ENCODE measurements at places on chromosomes 13 and 19. TPM values are rescaled to one million over a fixed set of nuclear protein-coding genes. Genes with fewer than 3 reads are reported as not detected.

DNA sequence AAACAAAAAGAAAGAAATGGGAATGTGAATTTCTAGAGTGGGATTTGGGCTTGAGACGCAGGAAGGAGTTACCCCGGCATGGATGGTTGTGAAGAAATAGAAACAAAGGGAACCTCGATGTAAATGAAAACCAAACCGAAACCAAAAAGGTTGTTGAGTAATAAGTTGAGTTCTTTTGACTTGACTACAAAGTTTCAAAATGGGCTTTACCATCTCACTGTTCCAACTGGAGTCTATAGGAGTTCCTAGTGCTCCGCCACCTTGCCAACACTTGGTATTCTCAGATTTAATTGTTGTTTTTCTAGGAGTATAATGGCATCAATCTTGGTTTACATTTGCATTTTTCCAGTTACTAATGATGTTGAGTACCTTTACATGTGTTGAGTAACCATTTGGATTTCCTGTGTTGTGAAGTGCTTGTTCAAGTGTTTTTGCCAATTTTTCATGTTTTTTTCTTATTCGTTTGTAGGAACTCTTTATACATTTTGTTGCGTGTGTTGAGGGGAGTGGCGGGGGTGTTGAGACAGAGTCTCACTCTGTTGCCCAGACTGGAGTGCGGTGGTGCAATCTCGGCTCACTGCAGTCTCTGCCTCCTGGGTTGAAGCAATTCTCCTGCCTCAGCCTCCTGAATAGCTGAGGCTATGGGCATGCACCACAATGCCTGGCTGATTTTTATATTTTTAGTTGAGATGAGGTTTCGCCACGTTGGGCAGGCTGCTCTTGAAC, 9.2 kb downstream of the UBE2S start:
- no peak for DNase-seq

COL4A1 gene
- 134 TPM for total RNA-seq

DNA sequence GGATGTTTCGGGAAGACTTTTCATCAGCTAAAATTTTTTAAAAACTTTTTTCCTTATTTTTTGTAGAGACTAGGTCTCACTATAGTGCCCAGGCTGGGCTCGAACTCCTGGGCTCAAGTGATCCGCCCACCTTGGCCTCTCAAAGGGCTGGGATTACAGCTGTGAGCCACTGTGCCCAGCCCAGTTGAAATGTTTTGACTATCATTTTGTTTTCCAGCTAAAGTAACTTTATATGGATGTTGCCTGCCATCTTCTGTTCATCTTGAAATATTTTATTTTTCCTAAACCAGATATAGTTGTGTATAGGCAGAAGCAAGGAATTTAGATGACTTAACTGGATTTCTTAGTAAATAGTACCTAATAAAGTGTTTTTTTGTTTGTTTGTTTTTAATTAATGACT, 7.0 kb downstream of the CAB39L start:
- DNase-seq: peak; percentile 87

APC2 gene
- 0.88 TPM for total RNA-seq

DNA sequence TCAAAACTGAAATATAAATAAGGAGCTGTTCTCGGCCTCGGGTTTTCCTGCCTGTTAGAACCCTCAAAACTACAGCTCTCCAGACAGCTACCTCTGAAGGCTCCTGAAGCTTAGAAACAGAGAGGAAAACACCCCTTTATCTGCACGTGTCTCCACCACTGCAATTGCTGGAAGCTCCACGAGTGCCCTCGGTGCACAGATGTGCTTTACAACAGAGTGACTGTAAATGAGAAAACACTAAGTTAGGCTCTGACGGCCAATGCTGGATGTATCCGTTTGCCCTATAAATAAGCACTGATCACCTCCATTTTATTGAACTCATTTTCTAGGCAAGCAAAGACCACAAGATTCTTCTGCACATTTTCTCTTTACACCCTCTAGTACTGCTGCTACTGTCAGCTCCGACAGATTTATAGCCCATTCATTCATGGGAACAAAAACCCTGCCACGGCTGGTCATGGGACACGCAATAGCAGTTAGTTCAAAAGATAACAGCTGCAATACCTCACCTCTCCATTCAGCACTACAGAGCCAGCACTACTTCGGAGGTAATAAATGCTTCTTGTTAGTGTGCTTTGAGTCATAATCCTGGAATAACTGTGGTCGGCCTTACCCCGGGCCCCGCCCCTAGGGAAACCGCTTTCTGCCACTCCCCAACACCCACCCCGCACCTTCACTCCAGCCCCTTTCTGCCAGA, 241.1 kb upstream of the ZNF507 start:
- DNase-seq: no peak

DNA sequence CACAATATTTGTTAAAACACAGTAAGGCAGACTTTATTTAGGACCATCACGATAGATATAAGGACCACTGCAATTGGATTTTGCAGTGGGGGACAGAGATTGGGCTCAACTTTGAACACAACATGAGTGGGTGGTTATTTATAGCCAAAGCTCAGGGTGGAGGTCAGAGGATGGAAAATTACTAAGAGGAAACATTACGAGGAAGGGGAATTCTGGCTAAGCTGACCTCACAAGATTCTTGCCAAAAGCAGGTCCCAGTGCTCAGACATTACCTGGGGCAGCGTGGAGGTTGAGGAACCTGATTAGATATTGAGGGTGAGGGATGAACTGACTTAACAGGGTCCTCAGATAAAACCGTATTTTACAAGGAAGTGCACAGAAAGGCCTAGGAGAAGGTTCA, 88.9 kb upstream of the NBEA start:
- DNase-seq: no peak

- DNase-seq: no peak
These were observed 33.8 kb upstream of the MEDAG start for GRCh38 chr13:30872276-30872594.

OR4F17 gene
- total RNA-seq: not detected

DNA sequence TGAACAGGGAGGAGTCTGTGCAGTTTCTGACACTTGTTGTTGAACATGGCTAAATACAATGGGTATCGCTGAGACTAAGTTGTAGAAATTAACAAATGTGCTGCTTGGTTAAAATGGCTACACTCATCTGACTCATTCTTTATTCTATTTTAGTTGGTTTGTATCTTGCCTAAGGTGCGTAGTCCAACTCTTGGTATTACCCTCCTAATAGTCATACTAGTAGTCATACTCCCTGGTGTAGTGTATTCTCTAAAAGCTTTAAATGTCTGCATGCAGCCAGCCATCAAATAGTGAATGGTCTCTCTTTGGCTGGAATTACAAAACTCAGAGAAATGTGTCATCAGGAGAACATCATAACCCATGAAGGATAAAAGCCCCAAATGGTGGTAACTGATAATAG, 16.1 kb downstream of the CEACAM6 start:
- no peak for DNase-seq

GRCh38 chr19:39745643-39746042, 7.8 kb upstream of the CLC start:
- DNase-seq: no peak

GRCh38 chr19:43265664-43266025, 3.7 kb downstream of the PSG9 start:
- DNase-seq: no peak

- no peak for DNase-seq
These were observed 163.5 kb downstream of the KATNAL1 start for GRCh38 chr13:30143666-30144400.

DNA sequence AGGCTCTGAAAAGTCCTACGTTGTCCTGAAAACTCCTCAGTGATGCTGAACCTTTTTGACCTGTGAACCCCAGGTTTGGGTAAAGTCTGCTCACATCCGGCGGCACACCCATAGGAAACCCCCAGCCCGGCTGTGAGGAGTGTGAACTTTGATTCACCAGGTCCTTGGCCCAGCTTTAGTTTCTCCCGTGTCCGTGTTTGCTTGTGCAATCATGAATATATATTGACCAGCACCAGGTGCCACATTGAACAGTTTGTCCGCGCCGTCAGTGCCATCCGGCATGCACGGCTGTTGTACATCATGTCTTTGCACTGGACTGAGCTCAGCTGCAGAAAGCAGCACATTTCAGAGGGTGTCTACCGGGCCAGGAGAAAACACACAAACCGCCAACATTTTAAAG, 45.3 kb downstream of the NFIC start:
- no peak for DNase-seq

ALG11 gene
- total RNA-seq: 23.9 TPM

DNA sequence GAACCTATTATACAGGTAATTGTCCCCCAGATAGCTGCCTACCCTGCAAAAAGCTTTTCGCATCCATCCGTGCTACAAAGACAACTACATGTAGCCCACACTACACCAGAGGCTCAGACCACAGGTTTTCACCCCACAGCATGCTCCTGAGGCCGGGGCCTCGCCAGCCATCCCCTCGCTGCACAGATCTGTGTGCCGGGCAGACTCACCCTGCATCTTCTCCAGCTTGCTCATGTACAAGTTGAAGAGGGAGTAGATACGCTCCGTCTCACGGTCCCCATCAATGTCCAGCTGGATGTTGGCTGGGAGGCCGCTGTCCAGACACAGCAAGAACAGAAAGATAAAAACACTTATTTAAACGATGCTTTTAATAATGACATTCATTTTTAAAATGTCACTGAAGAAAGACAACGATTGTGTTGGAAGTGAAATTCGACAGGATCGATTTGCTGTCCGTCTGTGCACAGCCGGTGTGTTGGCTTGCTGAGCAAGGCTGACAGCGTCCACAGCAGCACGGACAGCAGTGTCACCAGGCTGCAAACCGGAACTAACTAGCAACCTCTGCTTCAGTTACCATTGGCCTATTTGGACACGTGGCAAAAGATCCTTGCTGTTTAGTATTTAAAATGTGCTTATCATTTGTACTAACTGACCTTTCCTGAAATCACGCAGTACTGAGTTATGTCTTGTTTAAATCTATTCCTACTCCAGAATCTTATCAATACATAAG, 18.6 kb upstream of the C13orf46 start:
- peak; percentile 47 for DNase-seq

DNA sequence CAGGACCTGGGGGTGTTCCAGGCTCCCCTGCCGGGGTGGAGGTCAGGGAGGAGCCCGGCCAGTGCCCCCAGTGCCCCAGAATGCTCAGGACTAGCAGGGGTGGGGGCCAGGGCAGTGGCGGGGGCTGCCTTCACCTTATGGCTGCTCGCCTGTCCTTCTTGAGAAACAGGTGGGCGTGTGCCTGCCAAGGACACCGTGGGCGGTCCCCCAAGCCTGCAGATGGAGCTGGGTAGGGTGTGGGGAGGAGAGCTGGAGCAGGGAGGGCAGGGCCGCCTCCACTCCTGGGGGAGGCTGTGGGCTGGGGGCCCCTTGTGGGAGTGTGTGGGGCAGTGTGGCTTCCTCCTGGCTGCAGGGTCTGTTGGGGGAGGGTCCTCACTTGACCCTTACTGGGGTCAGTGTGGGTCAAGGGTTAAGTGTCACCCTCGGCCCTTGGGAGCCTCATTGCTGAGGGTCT, 160.1 kb downstream of the KDM4B start:
- peak; percentile 89 for DNase-seq

DNA sequence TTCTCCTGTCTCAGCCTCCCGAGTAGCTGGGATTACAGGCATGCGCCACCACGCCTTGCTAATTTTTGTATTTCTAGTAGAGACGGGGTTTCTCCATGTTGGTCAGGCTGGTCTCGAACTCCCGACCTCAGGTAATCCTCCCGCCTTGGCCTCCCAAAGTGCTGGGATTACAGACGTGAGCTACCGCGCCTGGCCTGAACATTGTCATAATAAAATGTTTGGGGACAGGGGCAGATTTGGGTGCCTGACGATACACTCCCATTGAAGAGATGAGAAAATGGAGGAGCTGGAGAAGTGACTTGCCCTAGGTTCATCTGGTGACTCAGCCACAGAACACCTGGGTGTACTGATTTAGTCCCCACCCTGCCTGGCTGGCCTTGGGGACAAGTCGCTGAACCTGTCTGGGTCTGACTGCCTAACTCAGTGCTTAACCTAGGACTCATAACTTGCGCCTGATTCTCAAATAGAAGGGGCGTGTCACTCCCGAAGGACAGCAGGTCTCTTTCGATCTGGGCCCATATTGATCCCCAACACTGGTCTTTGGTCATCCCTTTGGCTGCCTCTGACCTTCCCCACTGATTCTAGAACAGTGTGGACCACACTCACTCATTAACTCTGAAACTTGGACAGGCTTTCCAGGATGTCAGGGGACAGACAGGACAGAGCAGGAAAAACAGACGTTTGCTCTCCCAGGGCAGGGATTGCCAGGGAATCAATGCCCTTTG, 7.6 kb upstream of the BICRA start:
- no peak for DNase-seq

GRCh38 chr19:30788105-30788765, 416.1 kb downstream of the ZNF536 start:
- no peak for DNase-seq

DNA sequence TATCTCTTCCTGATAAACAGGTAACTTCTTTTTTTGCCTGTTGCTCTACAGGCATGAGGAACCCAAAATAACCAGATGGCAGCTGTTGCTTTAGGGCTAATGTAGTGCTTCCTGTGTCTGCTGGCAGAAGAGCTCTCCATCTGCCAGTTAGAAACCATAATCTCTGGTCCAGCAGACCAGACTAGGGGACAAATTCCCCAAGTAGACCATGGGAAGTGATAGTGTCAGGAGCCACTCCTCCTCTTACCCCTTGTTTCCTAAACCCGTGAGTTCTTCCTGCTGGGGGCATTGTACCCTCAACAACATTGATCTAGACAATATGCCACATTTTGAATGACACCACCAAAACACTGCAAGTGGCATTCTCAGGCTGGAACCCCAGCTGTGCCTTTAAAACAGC, 135.9 kb downstream of the DLEU7 start:
- DNase-seq: no peak

GRCh38 chr13:23898101-23898500, 799 bp upstream of the C1QTNF9B start:
- DNase-seq: no peak

TINCR gene
- 0.08 TPM for total RNA-seq

RDH8 gene
- not detected for total RNA-seq

DNA sequence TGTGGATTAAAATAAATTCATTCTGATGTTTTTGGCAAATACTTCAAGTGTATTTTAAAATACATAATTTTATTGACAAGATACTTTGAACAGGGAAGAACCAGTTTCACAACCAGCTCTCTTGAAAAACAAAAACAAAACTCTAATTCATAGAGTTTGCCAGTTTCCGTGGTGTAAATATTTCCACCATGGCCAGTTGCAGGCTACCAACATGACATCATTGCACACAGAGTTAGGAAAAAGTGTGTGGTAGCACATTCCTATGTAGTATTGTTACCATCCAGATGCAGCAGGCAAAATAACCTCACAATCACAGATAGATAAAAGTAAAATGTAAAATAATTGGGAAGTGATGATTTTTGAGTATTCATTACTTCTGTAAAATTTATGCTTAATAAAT, 7.7 kb upstream of the RNF113B start:
- DNase-seq: no peak

FBXO27 gene
- 26.4 TPM for total RNA-seq

NDUFB7 gene
- total RNA-seq: 381 TPM

DNA sequence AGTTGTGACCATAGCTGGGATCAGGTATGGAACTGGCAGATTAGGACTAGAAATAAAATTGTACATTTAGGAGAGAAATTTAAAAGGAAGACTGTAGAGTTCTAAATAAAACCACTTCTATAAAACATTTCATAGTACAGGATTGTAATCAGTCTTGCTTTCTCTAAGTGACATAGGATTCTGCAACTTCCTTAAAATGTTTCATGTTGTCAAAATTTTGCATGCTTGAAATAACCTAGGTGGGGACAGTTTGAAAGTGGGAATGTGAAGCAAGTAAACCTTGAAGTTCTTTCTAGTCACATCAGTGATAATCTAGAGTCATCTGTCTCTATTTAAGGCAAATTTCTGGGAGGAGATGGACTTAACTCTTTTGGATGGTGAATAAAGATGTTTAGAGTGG, 6.7 kb downstream of the TM9SF2 start:
- no peak for DNase-seq

Data from right cardiac atrium (tissue), 5 donors.